ENCODE measurements at places on chromosomes 1 and 21. TPM values are rescaled to one million over a fixed set of nuclear protein-coding genes. Genes with fewer than 3 reads are reported as not detected.

Gene MPC2
- total RNA-seq: 32.9 TPM

DNA sequence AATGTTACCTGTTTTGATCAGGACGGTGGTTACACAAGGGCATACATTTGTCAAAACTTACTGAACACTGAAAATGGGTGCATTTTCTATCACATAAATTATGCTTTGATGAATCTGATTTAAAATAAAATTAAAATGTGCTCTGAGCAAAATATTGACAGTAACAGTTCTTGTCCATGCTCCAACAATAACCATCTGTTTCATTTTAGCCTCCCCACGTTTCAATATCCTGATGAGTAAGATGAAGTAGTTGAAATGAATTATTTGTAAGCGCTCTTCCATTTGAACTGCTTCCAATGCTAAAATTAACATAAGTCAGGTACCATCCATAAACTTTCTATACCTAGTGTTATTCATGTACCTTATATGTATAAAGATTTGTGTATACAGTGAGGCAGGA lies 365.4 kb downstream of the LTN1 start:
- no peak overlapping the region for H3K4me3 ChIP-seq
- H3K27ac ChIP-seq: no peak overlapping the region
- no peaks in the 10 kb centered on the region for H3K27me3 ChIP-seq
- H3K36me3 ChIP-seq: no peaks in the 10 kb centered on the region
- no peak for DNase-seq

Gene CD164L2
- 1.2 TPM for total RNA-seq

Gene KRTAP19-8
- not detected for total RNA-seq

DNA sequence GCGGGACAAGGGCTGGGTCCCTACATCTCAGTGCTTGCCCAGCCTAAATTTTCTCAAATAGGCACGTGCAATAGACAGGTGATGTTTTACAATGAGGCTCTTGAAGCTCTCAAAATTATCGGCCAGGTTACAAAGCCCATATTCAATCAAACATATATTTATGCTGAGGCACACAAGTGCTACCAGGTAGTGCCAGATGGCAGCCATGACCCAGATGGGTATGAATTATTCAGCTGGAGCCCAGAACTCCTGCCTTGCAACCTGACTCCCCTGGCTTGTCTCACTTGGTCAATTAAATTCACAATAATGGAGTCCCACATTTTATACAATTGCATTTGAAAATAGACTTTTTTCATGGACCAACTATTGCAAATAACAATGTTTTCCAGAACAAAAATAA lies 12.3 kb upstream of the ADAM30 start:
- no peak overlapping the region for H3K4me3 ChIP-seq
- no peaks in the 10 kb centered on the region for H3K36me3 ChIP-seq
- H3K4me1 ChIP-seq: no peaks in the 10 kb centered on the region
- H3K27me3 ChIP-seq: no peaks in the 10 kb centered on the region

Gene NPPA
- total RNA-seq: not detected

DNA sequence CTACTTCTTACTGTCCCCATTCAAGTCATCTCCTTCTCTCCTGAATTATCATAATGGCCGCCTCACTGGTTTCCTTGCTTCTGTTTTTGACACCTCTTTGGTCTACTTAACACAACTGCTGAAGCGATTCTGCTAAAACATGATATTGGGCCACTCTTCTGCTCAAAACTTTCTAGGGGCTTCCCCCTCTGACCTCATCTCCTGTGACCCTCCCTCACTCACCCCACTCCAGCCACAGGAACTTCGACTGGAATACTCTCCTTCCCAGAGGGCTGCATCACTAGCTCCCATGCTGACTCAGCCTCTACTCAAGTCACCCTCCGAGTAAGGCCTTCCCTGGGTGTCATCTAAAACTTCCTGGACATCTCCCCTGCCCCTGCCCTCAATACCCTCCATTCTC lies 35.7 kb downstream of the NRIP1 start:
- no peaks in the 10 kb centered on the region for H3K27me3 ChIP-seq
- H3K36me3 ChIP-seq: no peaks in the 10 kb centered on the region
- H3K4me3 ChIP-seq: no peak overlapping the region
- no peak for DNase-seq
- H3K4me1 ChIP-seq: no peaks in the 10 kb centered on the region
- H3K27ac ChIP-seq: no peak overlapping the region

DNA sequence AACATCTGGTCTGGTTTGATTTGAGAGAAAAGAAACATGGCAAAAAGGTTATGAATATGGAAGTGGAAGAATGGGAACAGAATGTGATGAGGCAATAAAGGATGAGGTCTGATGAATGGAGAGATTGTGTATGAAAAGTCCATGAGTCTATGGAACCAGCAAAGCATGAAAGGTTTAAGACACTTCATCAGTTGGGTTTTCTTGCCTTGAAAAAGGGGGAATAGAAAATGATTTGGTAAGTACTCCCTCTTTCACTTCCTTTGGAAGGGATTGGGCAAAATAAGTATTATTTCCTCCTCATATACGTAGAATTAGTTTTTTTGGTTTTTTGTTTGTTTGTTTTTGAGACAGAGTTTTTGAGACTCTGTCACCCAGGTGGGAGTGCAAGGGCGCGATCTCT lies 155.8 kb downstream of the TRIM33 start:
- peaks cover 2% of the 10 kb centered on the region for H3K4me1 ChIP-seq
- H3K36me3 ChIP-seq: no peaks in the 10 kb centered on the region
- DNase-seq: no peak
- H3K27me3 ChIP-seq: no peaks in the 10 kb centered on the region
- H3K27ac ChIP-seq: no peak overlapping the region
- H3K4me3 ChIP-seq: no peak overlapping the region

GRCh38 chr1:157106813-157107189 lies 7.2 kb upstream of the ETV3L start:
- peak; percentile 15 for DNase-seq
- H3K4me1 ChIP-seq: no peaks in the 10 kb centered on the region
- H3K27ac ChIP-seq: no peak overlapping the region
- H3K4me3 ChIP-seq: no peak overlapping the region
- no peaks in the 10 kb centered on the region for H3K36me3 ChIP-seq

Gene LCE1D
- total RNA-seq: not detected

- no peak overlapping the region for H3K4me3 ChIP-seq
- no peaks in the 10 kb centered on the region for H3K27me3 ChIP-seq
- H3K4me1 ChIP-seq: peaks cover 11% of the 10 kb centered on the region
- H3K36me3 ChIP-seq: no peaks in the 10 kb centered on the region
- no peak overlapping the region for H3K27ac ChIP-seq
Measured at GRCh38 chr1:204345941-204346645, 13.6 kb downstream of the PLEKHA6 start.

Gene RXFP4
- total RNA-seq: not detected

GRCh38 chr1:32062867-32063230 lies 9.9 kb upstream of the TMEM39B start:
- H3K4me1 ChIP-seq: no peaks in the 10 kb centered on the region
- no peak overlapping the region for H3K27ac ChIP-seq
- no peak for DNase-seq
- H3K4me3 ChIP-seq: no peak overlapping the region
- H3K36me3 ChIP-seq: peaks cover 25% of the 10 kb centered on the region
- H3K27me3 ChIP-seq: no peaks in the 10 kb centered on the region

Gene HJV
- not detected for total RNA-seq

Gene MYBPHL
- 0.59 TPM for total RNA-seq

Gene AMPD1
- not detected for total RNA-seq

DNA sequence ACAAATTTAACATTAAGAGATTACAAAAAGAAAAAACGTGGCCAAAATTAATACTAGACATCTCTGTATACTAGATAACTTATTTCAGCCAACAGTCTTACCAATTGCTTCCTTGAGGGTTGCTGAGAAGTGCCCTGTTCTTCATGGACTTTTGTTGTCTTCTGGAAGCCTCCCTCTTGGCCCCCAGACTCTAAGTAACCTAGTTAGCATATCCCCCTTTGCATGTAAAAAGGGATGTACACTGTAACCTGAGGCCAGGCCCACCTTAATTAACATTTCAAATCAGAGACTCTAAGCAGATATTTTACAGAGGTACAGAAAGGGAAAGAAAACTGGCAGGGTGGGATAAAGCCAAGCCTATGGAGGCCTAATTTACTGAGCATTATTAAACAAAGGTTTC lies 1047.3 kb downstream of the ADGRL2 start:
- no peaks in the 10 kb centered on the region for H3K4me1 ChIP-seq
- H3K27me3 ChIP-seq: no peaks in the 10 kb centered on the region
- no peaks in the 10 kb centered on the region for H3K36me3 ChIP-seq
- DNase-seq: no peak
- H3K27ac ChIP-seq: no peak overlapping the region

GRCh38 chr1:197976368-197976767 lies 59.2 kb downstream of the LHX9 start:
- no peak for DNase-seq
- no peaks in the 10 kb centered on the region for H3K4me1 ChIP-seq
- no peak overlapping the region for H3K27ac ChIP-seq
- H3K36me3 ChIP-seq: no peaks in the 10 kb centered on the region

DNA sequence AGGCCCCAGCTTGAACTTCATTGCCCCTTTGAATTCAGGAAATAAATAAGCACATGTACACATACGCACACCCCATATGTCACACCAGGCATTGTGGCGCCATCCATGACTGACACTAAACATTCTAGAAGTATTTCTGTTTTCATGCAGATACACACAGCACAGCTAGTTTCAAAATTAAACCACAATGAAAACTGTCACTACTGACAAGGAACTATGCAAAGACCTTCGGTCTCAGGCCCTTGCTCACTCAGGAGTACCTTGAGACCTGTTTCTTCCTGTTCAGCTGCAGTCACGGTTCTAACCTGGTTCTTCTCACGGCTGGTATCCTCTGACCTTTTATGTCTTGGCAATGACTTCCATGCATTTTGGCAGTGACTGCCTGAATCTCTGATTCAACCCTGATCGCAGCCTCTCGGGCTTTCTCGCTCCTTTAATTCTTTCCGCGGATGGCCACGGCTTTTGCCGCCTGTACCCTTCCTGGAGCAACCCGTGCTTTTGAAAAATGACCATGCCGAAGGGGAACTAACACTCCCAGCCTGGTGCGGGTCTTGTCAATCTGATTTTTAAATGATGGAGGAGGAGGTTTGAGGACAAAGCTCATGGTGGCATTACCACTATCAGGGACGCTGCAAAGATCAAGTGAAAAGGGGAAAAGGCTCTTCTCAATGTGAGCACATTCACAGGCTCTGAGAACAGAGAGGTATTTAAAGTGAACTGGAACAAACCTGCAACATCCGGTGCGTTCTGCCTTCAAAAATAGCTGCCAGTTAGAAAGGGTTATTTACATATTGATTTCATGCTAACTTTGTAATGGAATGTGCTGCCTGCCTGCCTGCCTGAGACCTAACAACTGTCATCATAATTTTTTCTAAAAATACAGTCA lies 384.6 kb downstream of the RRAGC start:
- H3K4me1 ChIP-seq: peaks cover 8% of the 10 kb centered on the region
- peaks cover 10% of the 10 kb centered on the region for H3K36me3 ChIP-seq
- H3K27ac ChIP-seq: peak overlapping the region; percentile 18
- peak overlapping the region; percentile 64 for H3K4me3 ChIP-seq
- no peak for DNase-seq
- H3K27me3 ChIP-seq: no peaks in the 10 kb centered on the region

- no peaks in the 10 kb centered on the region for H3K27me3 ChIP-seq
- H3K4me3 ChIP-seq: no peak overlapping the region
- no peak for DNase-seq
- H3K36me3 ChIP-seq: no peaks in the 10 kb centered on the region
Measured at GRCh38 chr1:215957663-215958062, 390.6 kb downstream of the KCTD3 start.

- H3K4me1 ChIP-seq: no peaks in the 10 kb centered on the region
- H3K27ac ChIP-seq: no peak overlapping the region
- no peak for DNase-seq
- H3K36me3 ChIP-seq: no peaks in the 10 kb centered on the region
- H3K4me3 ChIP-seq: no peak overlapping the region
- H3K27me3 ChIP-seq: no peaks in the 10 kb centered on the region
Measured at GRCh38 chr1:83705091-83705490, 293.8 kb downstream of the TTLL7 start.

DNA sequence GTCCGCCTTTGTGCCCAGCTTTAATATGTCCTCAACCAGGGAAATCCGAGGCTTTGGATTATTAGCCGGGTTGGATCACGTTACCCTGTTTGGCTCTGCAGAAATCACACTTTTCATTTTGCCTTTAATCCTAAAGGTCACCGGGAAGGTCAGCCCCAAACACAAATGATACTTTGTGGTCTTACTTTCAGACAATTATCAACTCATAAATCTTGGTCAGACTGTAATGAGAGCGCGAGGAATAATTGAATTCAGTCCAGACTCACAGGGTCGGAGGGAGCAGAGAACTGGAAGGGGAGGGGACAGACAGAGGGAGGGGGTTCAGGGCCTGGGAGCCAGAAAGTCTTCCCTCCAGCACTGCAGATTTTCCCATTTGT lies 91.7 kb upstream of the NFIA start:
- no peaks in the 10 kb centered on the region for H3K27me3 ChIP-seq
- H3K27ac ChIP-seq: no peak overlapping the region
- no peak overlapping the region for H3K4me3 ChIP-seq
- H3K4me1 ChIP-seq: no peaks in the 10 kb centered on the region
- no peaks in the 10 kb centered on the region for H3K36me3 ChIP-seq
- DNase-seq: no peak

- peaks cover 2% of the 10 kb centered on the region for H3K4me1 ChIP-seq
- no peak overlapping the region for H3K4me3 ChIP-seq
- H3K27me3 ChIP-seq: no peaks in the 10 kb centered on the region
- DNase-seq: no peak
Measured at GRCh38 chr1:111746614-111746999, 7.4 kb upstream of the INKA2 start.

Gene TSPEAR
- total RNA-seq: 1.3 TPM

Gene MCOLN3
- total RNA-seq: 10.6 TPM

Gene SH3D21
- total RNA-seq: 16.9 TPM

- H3K4me3 ChIP-seq: no peak overlapping the region
- peaks cover 21% of the 10 kb centered on the region for H3K4me1 ChIP-seq
- H3K36me3 ChIP-seq: no peaks in the 10 kb centered on the region
Measured at GRCh38 chr1:64575881-64576676, 106.2 kb downstream of the CACHD1 start.

DNA sequence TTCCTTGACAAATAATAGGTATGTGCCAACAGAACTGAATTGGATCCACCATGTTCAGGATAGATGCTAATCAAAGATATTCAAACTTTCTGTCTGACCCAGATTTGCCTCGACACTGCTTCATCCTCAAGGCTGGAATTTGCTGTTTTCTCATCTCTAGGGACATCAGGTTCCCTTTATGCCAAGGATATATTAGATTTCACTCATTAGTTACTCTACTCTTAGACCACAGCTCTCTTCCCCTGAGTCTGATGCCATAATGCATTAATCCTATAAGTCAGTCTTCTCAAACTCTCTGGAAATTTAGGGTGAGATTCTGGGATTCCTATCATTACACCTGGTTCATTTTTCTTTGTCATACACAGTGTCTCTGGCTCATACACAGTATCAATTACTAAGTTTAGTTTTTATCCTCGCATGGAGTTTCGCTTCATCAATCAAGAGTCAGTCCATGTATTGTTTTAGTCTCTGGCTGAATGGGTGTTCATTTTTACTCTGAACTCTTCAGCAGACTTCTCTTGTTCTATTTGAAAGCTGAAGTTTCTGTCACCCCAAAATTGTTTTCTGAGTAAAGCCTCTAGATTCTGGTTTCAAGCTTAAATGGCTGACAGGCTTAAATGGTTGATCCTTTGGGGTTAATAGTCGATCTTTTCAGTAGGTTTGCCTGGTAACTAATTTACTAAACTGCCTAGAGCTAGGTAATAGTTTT lies 9.3 kb upstream of the DCAF6 start:
- H3K27me3 ChIP-seq: no peaks in the 10 kb centered on the region
- H3K27ac ChIP-seq: no peak overlapping the region
- H3K36me3 ChIP-seq: no peaks in the 10 kb centered on the region
- no peak overlapping the region for H3K4me3 ChIP-seq

GRCh38 chr1:38608202-38608864 lies 251.2 kb downstream of the RRAGC start:
- DNase-seq: peak; percentile 81
- no peaks in the 10 kb centered on the region for H3K4me1 ChIP-seq
- no peak overlapping the region for H3K4me3 ChIP-seq
- no peaks in the 10 kb centered on the region for H3K36me3 ChIP-seq
- peaks cover 3% of the 10 kb centered on the region for H3K27me3 ChIP-seq
